ENCODE measurements at places on chromosomes 7 and 10.

GRCh38 chr7:3214090-3214413 is 87.0 kb upstream of the SDK1 start:
- DNase-seq: no peak

DNA sequence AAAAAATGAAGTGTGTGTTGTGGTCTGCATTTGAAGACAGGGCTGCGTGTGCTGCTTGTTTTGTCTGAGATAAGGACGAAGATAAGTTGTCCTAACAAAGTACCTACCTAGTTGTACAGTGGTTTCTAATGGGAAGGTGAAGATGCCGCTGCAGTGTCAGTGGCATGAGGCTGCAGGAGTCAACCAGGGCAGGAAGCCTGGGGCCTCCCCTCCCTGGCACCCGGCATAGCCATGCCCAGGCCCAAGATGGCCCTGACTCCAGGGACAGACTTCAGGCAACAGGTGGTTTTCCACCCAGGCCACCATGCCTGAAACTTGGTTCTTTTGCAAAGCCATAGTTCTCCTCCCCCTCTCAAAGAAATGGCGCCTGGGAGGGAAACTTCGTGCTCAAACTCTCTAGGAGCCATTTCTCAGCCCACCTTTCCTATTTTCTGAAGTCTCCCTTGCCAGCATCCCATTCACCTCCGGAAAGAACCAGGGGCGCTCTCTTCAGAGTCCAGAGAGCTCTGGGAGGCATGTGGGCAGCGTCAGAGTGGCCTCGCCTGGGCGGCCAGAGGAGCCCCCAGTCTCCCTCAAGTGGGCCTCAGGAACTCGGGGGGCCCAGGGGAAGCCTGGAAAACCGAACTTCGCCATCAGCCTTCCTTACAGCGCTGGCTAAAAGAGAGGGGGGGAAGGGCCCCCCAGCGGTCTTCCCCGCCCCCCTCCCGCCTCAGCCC is 2.1 kb upstream of the KAT6B start:
- no peak for DNase-seq

DNA sequence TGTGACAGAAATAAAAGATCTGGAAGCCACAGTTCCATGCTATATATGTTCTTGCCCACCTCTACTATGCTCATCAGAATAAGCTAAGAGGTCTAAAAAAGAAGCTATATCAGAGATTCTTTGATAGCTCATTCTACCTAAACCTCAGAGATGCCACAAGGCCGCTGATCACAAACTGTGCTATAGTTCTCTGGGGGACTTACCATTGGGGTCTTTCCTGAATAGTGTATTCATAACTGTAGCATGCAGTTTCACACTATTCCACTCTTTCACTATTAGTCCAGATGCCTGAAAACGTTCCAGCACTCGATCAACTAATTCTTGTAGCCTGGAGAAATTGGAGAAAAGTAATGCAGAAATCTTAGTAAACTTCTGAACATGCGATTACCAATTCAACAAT is 44.5 kb upstream of the SPOCK2 start:
- no peak for DNase-seq

GRCh38 chr7:53993224-53993623 is 549.0 kb upstream of the VSTM2A start:
- no peak for DNase-seq

GRCh38 chr10:28777911-28778310 is 100.6 kb downstream of the BAMBI start:
- DNase-seq: no peak

DNA sequence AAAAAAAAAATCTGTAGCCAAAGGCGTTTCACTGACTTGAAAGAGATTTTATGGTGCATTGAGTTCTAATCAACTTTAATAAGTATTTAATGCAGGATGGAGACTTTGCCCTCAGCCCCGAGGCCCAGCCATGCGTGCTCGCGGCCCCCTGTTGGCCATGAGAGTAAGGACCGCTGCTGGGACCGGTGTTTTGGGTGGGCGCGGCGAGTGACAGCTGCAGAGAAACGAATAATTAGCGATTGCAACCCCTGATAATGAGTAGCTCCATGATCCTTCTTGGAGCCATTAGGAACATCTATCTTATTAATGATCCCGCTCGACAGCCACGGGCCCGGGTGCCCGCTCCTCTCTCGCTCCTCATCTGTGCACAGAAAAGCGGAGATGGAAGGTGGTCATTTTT is 347.4 kb downstream of the RPS24 start:
- DNase-seq: no peak

GRCh38 chr10:106183041-106183440 is 981.5 kb downstream of the SORCS1 start:
- DNase-seq: no peak

GRCh38 chr7:76234931-76235441 is 33.3 kb downstream of the SRRM3 start:
- peak; percentile 81 for DNase-seq

- no peak for DNase-seq
Observed at GRCh38 chr7:87476179-87476557, 688 bp upstream of the ABCB4 start.

- no peak for DNase-seq
Observed at GRCh38 chr10:119360181-119360921, 153.0 kb downstream of the GRK5 start.

Measured in astrocyte of the spinal cord (primary cell).